Gastrocnemius medialis (tissue), 4 donors: ENCODE measurements at places on chromosomes 16 and 17.

DNA sequence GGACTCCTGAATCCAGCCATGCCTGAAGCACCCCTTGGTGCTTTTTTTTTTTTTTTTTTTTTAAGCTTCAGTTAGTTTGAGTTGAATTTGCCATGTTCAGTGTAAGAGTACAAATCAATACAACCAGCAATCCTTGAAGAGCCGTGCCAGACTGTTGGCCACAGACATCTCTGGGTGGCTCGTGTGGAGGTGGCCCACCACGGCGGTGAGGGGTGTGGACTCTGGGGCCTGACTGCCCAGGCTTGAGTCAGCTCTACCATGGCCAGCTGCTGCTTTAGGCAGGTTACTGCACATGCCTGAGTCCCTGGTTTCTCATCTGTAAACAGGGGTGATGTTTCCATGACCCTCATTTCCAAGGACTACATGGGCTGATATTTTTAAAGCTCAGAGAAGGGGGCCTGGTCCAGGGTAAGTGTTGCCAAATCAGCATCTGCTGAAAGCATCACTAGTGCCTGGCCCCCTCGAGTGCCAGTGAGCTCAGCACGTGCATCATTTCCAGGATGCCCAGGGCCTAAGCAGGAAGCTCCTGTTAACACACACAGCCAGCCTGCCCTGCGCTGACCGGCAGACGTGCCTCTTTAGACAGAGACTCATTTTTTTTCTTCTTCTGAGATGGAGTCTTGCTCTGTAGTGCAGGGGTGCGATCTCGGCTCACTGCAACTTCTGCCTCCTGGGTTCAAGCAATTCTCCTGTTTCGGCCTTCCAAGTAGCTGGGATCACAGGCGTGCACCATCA, 90.1 kb downstream of the DNAH17 start:
- no peak for DNase-seq

- DNase-seq, result no peak
These were observed 264.2 kb downstream of the IRX3 start for GRCh38 chr16:54022362-54022761.

DNA sequence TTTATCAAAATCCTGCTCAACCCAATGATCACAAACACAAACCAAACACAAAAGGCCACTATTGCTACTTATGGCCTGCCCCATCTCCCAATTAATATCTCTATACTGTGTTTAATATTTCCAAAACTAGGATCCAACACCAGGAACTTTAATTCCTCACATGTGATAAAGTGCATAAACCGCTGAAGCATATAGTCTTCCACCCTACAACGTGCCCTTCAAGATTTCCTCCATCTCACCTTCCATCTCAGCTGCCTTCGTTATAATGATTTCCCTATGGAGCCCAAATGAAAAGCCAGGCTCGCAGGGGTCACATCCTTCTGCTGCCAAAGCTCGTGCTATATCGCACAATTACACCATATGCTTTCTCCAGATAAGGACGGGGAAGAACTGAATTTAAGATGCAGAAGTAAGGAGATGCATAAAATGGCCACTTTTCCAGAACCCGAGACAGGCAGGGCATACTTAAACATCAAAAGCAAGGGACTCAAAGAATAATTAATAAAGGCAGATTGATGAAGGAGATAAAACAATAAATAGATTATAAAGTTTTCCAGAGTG, 1.8 kb downstream of the MYH10 start:
- no peak for DNase-seq

DNA sequence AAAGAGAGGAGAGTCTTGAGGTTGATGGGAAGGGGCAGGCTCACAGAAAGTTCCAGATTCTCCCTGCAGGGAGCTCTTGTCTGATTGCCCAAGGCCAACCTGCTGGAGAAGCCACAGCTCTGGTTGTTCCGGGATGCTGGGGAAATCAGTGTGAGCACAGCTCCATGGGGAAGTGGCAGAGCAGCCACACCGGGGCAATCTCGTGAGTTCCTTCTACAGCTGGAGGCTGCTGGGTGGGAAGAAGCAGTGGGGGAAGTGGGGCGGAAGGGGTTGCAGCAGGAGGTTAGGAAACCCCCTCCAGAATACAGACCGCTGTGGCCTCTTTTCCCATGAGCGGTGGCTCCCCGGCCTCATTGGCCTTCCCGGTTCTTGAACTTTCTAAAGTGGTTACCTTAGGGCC, 34.0 kb downstream of the KIAA0513 start:
- peak; percentile 57 for DNase-seq

GRCh38 chr17:48465884-48466283, 35.9 kb upstream of the SKAP1 start:
- no peak for DNase-seq

DNA sequence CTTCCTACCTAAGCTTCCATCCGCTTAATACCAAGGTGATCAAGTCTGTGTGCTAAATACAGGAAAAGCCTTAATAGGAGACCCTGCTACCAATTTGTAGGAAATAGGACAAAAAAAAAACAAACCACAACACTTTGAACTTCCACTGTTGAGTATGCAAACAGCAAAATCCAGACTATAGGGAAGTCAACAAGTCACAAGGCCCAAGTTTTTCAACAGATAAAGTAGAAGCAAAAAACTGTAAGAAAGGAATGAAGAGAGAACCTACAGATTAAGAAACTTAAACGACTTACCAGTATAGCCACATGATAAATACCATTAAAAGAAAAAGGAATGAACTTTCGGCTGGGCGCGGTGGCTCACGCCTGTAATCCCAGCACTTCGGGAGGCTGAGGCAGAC, 7.4 kb downstream of the USP22 start:
- DNase-seq, result no peak

- DNase-seq, result no peak
These were observed 1.9 kb downstream of the C1QTNF8 start for GRCh38 chr16:1094124-1094479.

DNA sequence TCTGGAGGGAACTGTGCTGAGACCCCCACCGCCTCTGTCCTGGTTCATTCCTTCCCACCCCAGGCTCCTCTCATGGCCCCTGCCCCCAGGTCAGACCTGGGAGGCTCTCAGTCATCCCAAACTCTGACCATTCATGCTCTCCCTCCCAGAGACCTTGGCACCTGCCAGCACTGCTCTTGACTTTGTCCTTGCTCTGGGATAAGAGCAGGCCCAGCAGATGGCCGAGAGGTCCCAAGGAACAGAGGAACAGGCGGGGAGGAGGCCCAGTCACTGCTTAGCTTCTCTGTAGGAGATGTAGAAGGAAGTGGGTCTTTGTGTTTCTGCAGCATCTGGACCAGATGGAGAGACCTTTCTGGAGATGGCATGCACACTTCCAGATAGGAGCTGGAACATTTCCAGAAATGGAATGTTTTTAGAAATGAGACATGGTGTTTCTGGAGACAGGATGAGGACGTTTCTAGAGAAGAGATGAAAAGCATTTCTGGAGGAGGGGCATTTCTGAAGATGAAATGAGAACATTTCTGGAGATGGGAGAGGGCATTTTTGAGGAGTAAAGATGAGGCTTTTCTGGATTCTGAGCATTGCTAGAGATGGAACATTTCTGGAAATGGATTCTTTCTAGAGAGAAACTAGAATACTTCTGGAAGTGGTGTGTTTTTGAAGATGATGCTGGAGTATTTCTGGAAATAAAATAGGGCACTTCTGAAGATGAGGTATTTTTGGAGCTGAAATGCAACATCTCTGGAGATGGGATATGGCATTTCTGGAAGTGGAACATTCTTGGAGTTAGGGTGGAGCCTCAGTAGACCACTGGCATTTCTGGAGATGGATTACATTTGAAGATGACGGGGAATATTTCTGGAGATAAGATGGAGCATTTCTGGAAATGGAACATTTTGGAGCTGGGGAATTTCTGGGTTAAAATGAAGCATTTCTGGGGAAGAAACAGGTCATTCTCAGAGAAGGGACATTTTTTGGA, 55.2 kb downstream of the RAI1 start:
- DNase-seq, result no peak

GRCh38 chr17:32269377-32269776, 3.7 kb downstream of the RHBDL3 start:
- DNase-seq, result no peak

- no peak for DNase-seq
These were observed 2.7 kb downstream of the C1QTNF1 start for GRCh38 chr17:79026376-79027273.

- no peak for DNase-seq
These were observed 115.8 kb upstream of the NOL11 start for GRCh38 chr17:67601897-67602296.

- no peak for DNase-seq
These were observed 332.0 kb downstream of the CBLN1 start for GRCh38 chr16:48949636-48950035.

- DNase-seq, result no peak
These were observed 348.0 kb upstream of the TNRC6C start for GRCh38 chr17:77610518-77610893.

GRCh38 chr17:1485423-1486376, 6.8 kb downstream of the MYO1C start:
- DNase-seq, result peak; percentile 35

DNA sequence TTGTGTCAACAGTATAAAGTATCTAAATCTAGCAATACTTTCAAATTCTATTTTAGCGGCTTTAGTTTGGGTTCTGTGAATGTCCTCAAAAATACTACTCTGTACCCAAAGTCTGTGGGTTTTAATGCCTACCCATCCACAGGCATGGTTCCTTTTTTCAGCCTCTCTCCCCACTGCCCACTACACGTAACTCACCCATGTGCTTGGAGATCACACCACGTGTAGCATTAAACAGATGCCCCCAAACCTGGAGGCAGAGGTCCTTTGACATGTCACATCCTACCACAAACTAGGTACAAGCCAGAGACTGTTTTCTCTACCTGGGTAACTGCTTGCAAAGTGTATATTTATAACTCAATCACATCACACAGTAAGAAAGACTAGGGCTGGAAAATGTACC, 5.4 kb downstream of the DYNC1LI2 start:
- no peak for DNase-seq

DNA sequence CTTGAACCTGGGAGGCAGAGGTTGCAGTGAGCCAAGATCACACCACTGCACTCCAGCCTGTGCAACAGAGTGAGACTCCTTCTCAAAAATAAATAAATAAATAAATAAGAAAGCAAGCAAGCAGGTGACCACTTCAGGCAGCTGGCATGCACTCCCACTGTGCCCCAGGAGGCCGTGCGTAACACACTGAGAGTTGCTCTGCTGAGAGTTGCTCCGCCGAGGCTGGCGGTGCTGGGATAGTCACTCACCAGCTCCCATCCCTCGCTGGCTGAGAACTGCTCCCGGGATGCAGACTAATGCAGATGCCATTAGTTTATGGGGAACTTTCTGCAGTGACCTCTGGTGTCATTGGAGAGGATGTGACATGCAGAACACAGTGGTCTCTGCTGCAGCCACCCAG, 105.7 kb upstream of the PLCG2 start:
- DNase-seq, result no peak

DNA sequence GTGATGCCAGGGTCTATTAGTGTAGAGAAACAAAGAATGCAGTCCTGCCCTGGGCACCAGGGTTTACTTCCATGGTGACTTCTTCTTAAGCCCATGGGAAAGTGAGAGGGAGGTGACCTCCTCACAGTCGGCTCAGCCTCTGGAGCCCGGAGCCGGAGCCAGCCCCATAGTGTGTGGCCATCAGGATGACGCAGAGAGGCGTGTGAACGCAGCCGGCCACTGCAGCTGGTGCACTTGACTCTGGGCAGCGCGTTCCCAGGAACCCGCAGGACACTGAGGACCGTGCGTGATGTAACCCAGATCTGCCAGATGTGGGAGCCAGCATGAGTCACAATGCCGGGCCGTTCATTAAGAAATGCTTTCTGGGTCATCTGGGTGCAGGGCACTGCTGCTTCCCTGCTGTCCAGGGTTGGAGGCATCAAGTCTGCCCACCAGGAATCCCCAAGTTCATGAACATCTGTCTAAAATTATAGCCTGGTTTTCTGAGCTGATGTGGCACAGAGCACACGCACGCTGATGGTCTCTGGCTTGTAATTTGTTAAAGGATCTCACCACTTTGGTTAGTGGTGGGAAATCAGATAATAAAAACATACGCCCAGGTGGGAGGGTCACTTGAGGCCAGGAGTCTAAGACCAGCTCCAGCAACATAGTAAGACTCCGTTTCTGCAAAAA, 114.1 kb downstream of the PITPNC1 start:
- DNase-seq, result peak; percentile 86

DNA sequence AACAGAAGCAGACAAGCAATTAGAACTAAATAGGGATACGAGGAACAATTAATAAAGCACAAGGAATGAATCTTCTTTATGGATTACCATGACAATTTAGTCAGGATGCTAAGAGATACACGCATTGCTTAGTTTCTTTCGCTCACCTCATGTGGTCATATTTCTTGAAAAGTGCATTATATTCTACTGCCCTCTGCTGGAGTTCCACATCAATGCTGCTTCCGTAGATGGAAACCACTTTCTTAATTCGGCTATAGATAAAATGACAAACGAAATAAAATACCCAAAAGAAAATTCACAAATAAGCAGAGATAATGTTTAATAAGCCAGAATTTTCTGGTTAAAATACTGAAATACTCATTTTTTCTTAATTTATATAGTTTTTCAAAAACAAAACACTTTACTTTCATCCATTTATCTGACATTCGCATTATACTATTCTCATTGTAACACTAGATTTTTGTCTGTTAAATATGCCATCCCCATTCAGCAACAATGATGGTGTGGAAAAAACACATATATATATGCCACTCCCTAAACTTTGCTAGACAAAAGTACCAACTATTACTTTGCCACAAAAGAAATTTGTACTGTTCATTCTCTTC, 22.0 kb upstream of the PHLPP2 start:
- DNase-seq, result no peak

DNA sequence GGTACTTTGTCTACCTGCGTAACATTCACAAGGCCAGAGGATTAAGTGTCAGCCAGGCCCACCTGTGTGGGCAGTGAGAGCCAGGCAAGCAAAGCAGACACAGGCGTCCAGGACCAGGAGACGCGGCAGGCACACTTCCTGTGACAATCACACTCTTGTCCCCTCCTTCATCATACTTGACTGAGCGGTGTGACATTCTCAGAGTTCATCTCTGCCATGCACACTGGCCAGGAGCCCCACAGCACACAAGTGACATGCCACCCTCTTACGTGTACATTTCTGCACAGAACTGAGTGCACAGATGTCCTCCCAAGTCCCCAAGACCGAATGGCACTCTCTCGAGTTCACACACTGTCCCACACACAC, 8.7 kb downstream of the PPP1R9B start:
- DNase-seq, result no peak

DNA sequence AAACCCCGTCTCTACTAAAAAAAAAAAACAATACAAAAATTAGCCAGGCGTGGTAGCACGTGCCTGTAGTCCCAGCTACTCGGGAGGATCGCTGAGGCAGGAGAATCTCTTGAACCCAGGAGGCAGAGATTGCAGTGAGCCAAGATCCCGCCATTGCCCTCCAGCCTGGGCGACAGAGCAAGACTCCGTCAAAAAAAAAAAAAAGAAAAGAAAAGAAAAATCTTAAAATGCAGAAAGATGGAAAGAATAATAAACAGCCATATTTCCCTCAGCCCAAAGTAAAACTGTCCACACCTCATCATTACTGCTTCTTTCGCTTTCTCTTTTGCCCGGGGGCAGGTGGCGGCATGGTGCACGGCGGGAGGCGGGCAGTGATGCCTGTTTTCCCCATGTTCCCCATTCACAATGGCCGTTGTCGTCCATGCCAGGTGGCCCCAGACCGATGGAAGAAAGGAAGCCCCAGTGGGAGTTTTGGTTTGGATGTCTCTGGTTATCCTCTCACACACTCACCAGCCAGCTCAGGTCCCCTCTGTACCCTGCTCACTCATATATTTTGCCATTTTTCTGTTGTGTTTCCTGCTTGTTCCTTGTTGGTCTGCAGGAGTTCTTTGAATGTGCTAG, 37.0 kb upstream of the PEMT start:
- no peak for DNase-seq

GRCh38 chr16:68379472-68380347, 68.6 kb downstream of the SMPD3 start:
- no peak for DNase-seq

GRCh38 chr17:13596241-13596923, 5.3 kb downstream of the HS3ST3A1 start:
- no peak for DNase-seq
